ENCODE measurements at places on chromosomes 13 and 19. TPM values are rescaled to one million over a fixed set of nuclear protein-coding genes. Genes with fewer than 3 reads are reported as not detected.

ZBTB45 gene
- 16.9 TPM for total RNA-seq

LILRA6 gene
- total RNA-seq, result not detected

MYO1F gene
- total RNA-seq, result 250 TPM

MCEMP1 gene
- not detected for total RNA-seq

SHISA7 gene
- total RNA-seq, result not detected

SPC24 gene
- 62.8 TPM for total RNA-seq

SLC10A2 gene
- total RNA-seq, result not detected

MIA gene
- not detected for total RNA-seq

CFD gene
- total RNA-seq, result 1.5 TPM
